ENCODE measurements at places on chromosomes 12 and 14.
A peak's percentile ranks its signal among the peaks of the same experiment; 100 is the strongest.

GRCh38 chr12:112466011-112466422 lies 47.3 kb downstream of the PTPN11 start:
- no peak for DNase-seq

- no peak for DNase-seq
Measured at GRCh38 chr14:86625637-86626036, 1095.7 kb downstream of the FLRT2 start.

- DNase-seq, result peak; percentile 62
Measured at GRCh38 chr14:32201193-32201815, 541 bp upstream of the RNU6-7 start.

DNA sequence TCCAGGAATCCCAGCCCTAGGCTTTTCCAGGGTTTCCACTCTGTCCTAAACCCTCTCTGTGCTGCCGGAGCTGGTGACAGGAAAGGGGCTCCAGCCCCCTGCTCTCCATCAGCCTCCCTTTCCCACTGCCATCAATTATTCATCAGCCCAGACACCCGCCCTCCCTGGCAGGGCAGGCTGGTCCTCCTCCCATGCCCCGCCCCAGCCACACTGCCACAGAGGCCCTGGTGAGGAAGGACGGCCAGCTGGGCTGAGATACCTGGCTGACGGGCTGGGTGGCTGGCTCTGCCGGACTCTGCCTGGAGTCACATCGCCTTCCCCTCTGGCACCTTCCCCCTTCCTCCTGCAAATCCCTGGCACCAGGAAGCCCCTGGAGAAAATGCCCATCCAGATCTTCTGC lies 11.9 kb upstream of the SMARCD1 start:
- DNase-seq, result no peak

DNA sequence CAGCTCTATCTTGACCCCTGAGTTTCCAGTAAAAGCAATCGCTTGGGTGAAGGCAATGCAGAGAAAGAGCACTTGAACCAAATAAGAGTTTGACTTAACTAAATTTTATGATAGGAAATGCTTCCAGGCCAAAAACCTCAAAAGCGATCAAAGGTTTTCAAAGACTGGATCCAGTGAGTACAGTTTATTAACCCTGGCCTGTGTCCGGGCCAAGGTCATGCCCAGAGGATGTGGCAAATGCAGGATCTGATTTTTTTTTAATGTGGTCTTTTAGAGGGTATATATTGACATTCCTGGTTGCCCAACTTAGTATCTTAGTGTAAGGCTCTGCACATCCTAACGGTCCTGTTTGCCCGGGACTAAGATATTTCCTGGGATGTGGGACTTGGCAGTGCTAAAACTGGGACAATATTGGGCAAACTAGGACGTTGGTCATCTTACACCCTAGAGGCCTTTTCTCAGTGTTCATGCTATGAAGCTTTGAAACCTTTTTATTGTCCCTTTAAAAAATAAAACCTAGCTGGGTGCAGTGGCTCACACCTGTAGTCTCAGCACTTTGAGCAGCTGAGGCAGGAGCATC lies 40.1 kb upstream of the TMED10 start:
- no peak for DNase-seq

- DNase-seq, result no peak
Measured at GRCh38 chr12:89873745-89874144, 165.1 kb upstream of the ATP2B1 start.
